ENCODE measurements at places on chromosomes 7 and 10.

DNA sequence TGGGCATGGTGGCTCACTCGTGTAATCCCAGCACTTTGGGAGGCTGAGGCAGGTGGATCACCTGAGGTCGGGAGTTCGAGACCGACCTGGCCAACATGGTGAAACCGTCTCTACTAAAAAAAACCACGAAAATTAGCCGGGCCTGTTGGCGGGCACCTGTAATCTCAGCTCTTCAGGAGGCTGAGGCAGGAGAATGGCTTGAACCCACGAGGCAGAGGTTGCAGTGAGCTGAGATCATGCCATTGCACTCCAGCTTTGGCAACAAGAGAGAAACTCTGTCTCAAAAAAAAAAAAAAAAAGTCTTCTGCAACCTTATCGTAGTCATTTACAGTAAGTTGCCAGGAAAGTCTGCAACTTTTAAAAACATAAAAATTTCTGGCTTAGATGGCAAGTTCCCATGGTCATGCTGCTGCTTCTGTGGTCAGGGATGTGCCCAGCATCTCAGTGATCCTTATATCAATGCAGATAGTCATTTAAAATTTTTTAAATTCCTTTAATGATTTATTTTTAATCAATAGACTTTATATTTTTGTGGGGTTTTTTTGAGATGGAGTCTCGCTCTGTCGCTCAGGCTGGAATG lies 15.6 kb downstream of the SUFU start:
- DNase-seq, result no peak

- no peak for DNase-seq
These were observed 8.4 kb downstream of the LRMDA start for GRCh38 chr10:75439811-75440210.

DNA sequence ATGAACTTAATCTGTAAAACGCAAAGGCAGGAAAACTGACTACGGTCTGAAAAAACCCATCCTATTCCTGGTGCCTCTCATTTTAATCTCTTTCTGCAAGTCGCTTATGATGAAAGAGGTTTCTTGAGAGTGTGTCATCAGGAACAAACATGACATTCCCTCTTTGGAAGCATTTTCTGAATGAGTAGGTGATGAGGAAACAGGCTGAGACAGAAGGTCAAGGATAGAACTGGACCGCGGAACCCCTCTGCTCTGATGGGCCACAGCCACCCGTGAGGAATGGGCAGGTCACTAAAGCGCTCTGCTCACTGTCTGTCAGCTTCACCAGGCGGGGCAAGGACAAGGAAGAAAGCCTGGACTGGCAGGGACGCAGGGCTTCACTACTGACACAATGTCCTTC lies 28.6 kb downstream of the BEND7 start:
- no peak for DNase-seq

DNA sequence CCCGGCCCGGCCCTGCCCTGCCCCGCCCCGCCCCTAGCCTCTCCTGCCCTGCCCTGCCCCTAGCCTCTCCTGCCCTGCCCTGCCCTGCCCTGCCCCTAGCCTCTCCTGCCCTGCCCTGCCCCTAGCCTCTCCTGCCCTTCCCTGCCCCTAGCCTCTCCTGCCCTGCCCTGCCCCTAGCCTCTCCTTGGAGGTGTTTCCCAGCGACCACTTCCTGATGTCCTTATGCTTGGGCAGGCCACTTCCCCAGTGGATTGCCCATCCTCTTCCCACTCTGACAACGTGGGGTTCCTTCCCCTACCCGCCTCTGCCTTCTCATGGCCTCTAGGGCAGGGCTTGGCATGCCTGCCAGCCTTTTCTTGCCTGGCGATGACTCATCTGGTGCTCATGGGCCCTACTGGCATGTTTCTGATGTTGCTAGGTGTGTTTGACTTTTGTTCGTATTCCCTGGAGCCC lies 21.2 kb downstream of the PRXL2A start:
- peak; percentile 17 for DNase-seq

- DNase-seq, result no peak
These were observed 47.0 kb downstream of the PDGFA start for GRCh38 chr7:472640-472957.

- peak; percentile 34 for DNase-seq
These were observed 117.6 kb upstream of the FAM204A start for GRCh38 chr10:118459642-118460193.

DNA sequence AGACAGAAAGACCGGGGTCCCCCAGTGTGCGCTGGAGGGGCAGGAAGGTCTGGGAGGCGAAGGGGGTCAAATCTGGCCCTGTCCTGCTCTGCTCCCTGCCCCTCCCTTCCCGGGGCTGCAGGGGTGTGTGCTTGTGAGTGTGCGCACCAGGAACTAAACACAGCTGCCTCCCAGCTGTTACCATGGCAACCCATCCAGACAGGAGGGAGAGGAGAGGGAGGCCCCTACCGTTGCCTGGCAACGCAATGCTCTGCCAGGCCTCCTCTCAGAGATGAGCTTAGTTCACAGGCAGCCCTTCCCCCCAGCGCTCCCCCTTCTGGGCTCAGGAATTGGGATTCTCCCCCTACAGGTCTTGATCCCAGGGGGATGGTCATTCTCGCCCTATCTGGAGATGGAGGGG lies 6.1 kb downstream of the NYAP1 start:
- DNase-seq, result peak; percentile 44

GRCh38 chr10:131933016-131933695 lies 32.3 kb downstream of the PPP2R2D start:
- DNase-seq, result no peak

DNA sequence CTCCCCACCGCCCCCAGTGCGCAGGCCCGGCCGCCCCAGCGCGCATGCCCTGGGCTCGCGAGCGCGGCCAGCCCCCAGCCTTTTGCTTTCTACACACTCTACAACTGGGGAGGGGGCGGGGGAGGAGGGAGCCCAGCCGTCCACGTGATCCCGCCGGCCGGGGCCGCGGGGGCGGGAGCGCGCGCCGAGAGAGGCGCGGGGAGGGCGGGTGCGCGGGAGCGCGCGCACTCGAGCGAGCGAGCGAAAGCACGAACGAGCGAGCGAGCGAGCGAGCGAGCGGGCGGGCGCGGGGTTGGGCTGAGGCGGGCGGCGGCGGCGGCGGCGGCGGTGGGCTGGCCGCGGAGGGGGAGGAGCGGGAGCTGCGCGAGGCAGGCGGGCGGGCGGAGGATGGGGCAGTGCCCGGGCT lies at the start of gene AUTS2:
AUTS2 (plus strand) TSS at position 395 of the 406 bp plus-strand sequence. CDS start 1,179 bp downstream, outside the sequence.
- DNase-seq, result peak; percentile 60

DNA sequence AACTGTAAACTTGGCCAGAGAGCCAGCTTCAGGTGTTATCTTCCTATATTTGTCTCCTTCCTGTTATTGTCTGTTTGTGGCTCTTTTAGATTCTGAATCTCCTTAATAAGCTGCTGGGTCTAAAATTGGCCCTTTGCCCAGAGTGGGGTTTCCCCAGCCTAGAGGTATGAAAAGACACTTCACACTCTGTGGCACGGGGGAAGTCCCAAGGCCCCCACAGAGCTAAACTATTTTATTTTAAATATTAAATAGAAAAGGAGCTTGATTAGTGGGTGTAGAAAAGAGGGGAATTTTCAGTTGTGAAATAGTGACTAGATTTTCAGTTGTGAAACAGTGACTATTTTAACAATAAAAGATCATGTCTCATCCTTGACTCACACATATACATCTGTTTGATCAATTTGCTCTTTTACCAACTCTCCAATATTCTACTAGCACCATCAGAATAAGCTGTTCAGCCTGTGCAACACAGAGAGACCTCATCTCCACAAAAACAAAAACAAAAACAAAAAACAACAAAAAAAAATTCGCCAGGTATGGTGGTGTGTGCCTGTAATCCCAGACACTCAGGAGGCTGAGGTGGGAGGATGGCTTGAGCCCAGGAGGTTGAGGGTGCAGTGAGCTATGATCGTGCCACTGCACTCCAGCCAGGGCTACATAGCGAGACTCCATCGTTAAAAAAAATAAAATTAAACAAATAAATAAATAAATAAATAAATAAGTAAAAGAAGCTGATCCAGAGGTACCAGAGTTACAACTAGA lies 24.9 kb upstream of the ADO start:
- peak; percentile 89 for DNase-seq

DNA sequence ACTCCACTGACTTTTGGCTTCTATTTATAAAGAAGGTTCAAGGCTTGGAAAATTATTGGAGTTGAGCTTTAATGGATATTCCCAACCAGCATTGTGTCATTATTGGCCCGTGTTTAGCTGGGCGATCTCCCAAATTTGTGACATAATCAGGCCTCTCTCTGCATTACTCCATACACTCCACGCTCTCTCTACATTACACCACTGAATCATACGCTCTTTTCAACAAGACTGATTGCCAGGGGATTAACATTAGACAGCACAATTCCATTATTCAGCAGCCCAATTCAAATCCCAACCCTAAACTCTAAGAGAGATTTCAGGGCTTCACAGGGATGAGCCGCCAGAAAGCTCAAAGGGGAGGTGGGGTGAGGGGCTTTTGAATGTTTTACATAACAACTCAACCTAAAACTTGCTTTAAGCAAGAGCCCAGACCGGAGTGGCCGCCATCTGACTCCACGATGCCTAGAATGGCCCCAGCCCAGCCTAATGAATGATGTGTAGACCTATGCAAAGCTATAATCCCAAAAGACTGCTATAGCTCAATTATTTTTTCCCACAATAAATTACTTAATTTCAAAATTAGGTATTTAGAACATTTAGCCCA lies 61.8 kb downstream of the FGFR2 start:
- no peak for DNase-seq
